Brain (organoid and tissue), 16 donors: ENCODE measurements at places on chromosomes 1 and 21.

- DNase-seq: no peak
Observed at GRCh38 chr21:45644041-45644906, 749 bp downstream of the PCBP3 start.

DNA sequence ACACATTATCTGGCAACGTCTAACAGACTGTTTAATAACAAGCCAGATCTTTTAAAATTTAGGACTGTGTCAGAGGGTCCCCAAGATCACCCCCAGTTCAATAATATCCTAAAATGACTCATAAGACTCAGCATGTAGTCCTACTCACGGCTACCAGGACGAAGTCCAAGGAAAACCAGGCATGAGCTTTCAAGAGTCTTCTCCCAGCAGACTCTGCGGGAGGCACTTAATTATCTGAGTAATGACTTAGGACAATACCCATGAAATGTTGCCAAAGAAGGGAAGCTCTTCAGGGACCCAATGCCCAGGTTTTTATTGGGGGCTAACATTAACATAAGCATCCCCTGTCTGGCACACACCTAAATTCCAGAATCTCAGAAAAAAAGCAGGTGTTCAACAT, 7.0 kb downstream of the HFM1 start:
- no peak for DNase-seq

DNA sequence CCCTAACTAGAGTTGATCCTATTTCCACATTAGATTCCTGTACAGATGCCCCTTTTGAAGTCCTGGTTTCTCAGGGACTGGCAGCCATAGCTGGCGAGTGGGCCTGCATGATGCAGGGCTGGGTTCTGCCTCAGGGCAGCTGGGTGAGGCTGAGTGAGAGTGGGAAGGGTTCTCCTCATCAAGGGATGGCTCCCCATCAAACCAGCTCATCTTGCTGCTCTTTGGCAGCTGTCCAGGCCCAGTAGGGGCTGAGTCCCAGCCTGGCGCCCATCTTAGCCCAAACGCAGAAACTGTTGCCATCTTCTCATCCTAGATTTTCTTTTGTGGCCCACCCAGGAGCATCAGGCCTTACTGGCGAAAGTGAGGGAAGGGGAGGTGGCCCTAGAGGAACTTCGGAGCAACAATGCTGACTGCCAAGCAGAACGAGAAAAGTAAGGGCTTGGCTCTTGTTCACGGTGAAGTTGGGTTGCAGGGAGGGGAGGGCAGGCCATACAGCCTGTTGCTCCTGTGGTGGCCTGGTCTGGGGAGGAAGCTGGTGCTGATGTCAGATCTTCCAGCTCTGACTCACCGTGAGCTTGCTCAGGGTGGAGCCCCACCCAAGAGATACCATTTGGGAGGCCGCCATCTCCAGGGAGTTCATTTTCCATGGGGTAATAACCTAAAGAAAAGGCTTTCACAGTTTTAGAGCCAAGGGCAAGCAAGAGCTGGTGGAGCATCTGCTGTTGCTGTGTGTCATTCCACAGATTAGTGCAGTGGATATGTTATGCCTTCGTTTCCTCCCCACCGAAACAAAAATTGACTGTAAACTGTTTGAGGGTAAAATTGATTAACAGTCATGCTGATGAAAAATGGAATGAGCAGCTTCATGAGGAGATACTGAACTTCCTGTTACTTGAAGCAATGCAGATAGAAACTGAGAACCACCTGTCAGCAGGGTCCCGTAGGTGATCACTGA, 34.7 kb downstream of the TUFT1 start:
- DNase-seq: no peak

DNA sequence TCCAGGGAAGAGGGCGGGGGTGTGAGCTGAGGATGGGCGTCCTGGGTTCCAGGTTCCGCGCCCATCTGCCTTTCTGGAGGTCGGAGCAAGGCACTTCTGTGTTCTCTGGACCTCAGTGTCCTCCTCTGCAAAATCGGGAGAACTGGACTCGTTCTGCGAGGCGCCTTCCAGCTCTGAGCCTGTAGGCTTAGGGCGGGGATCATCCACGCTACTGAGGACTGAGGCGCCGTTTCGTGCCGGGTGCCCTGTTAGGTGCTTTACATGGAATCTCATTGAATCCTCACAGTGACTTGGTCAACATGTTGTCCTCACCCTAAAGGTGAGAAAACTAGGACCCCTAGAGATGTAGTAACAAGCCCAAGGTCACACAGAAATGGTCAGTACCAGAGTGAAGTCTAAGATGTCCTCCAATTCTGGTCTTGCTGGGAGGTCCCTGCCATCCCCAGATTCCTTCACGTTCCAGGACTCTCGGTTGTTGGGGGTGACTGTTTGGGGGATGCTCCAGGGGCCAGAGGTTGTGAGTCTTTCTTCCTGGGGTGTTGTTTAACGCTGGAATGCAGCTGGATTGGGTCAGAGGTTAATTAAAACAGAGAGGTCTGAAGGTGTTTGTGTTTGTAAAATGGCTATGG, 677 bp downstream of the PRKAA2 start:
- peak; percentile 50 for DNase-seq

DNA sequence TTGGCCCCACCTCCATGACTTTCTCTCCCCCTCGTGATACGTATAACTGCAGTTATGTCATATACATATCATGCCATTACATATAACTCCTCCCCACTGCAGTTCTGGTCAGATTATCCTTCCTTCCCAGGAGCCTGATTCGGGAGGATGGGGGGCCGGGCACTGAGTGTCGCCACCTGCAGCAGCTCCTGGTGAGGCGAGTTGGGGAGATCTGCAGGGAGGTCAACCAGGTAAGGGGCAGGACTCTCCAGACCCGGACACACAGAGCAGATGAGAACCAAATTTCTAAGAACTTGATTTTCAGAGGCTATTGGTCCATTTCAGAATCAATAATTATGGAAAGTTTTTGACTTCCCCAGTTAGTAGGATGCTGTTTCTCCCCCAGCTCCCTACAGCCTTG, 19.5 kb downstream of the HYI start:
- no peak for DNase-seq

GRCh38 chr1:79660129-79660528, 653.6 kb upstream of the ADGRL4 start:
- no peak for DNase-seq

GRCh38 chr1:80799457-80799856, 1001.3 kb upstream of the ADGRL2 start:
- DNase-seq: no peak

- peak; percentile 35 for DNase-seq
Observed at GRCh38 chr1:81158592-81158991, 642.1 kb upstream of the ADGRL2 start.

- DNase-seq: no peak
Observed at GRCh38 chr1:192846950-192847349, 38.1 kb downstream of the RGS2 start.

DNA sequence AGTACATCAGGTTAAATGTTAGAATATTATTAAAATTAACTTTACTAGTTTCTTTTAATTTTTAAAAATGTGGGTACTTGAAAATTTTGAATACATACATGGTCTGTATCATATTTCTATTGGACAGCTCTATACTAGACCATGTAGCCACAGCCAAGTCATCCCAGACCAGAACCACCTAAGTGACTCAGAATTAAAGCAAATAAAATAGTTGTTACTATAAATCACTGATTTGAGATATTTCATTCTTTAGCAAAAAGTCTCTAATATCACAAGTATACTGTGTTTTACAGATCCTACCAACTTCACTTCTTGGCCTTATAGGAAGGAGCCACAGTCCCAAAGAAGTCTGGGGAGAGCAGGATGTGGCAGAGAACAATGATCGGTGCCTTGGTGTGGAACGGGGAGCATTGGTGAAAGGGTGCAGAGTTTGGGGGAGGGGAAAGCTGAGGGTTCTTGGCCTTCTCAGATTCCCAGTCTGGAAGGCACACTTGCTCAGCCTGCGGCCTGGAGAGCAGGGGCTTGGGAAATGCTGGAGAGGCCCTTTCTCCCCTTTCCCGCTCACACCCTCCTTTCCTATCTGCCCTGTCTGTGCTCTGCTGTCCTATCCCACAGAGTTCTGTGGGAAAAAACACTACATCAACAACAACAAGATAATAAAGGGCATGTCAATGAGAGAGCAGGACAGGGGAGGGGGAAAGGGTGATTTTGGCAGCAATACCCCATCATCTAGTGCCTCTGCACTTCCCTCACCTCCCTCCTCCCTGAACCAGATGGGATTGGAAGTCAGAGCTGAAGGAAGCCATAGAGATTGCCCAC, 122.1 kb downstream of the NGF start:
- no peak for DNase-seq

DNA sequence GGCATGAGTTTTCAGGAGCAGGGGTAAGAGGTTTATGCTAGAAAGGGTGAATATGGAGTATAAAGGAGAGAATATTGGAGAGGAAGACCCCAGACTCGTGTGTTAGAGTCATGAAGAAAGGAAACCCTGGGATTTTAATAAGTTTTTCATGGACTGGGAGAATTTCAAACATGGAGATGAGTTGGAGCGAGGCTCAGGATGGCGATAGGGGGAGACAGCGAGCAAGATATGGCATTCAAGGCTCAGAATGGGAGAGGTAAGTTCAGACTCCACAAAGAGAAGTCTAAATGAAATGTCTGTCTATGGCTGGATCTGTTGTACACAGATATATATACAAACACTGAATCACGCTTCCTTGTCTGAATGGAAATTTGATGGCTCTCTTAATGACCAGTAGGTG, 92.5 kb downstream of the LRRC40 start:
- DNase-seq: no peak

- no peak for DNase-seq
Observed at GRCh38 chr1:181352695-181353094, 130.6 kb upstream of the CACNA1E start.

- no peak for DNase-seq
Observed at GRCh38 chr1:81824759-81825158, 24.0 kb downstream of the ADGRL2 start.

- DNase-seq: no peak
Observed at GRCh38 chr1:150820730-150821512, 12.9 kb upstream of the CTSK start.
